ENCODE measurements at places on chromosomes 11 and 22. TPM values are rescaled to one million over a fixed set of nuclear protein-coding genes. Genes with fewer than 3 reads are reported as not detected.

Gene ENTHD1
- total RNA-seq: not detected

Gene HPX
- total RNA-seq: 0.27 TPM

Gene PISD
- 20.2 TPM for total RNA-seq

Gene DSCAML1
- 1.2 TPM for total RNA-seq

Gene TXN2
- total RNA-seq: 92.8 TPM

Gene NLRP14
- total RNA-seq: not detected

Gene MMP1
- 0.11 TPM for total RNA-seq

Gene DAGLA
- total RNA-seq: 3.3 TPM

Gene RAB39A
- total RNA-seq: 0.54 TPM

Gene C11orf42
- total RNA-seq: not detected

Gene TSKU
- 6.9 TPM for total RNA-seq

Gene TRPC6
- 0.78 TPM for total RNA-seq

Gene ALX4
- total RNA-seq: 0.05 TPM

Gene MAP6
- total RNA-seq: 7.2 TPM

Gene IGSF9B
- total RNA-seq: 85.3 TPM

Gene GALR3
- not detected for total RNA-seq

Gene CCDC134
- 2.9 TPM for total RNA-seq

Gene P2RY6
- total RNA-seq: 6.9 TPM

Gene MIOX
- total RNA-seq: not detected

Gene CTSF
- 57.6 TPM for total RNA-seq

Gene MS4A15
- not detected for total RNA-seq

Gene LRRC56
- total RNA-seq: 0.38 TPM

Gene MISFA
- 6.4 TPM for total RNA-seq

Gene OR51D1
- not detected for total RNA-seq

Gene PANX2
- total RNA-seq: 0.30 TPM

Gene TMEM218
- total RNA-seq: 8.7 TPM

Gene AIFM3
- 0.54 TPM for total RNA-seq

Gene PPME1
- 36.8 TPM for total RNA-seq

Gene OR51V1
- not detected for total RNA-seq

Gene NCAM1
- 472 TPM for total RNA-seq

Gene CD44
- 55.6 TPM for total RNA-seq

Gene THYN1
- 32.9 TPM for total RNA-seq

Gene SCGB1A1
- not detected for total RNA-seq

Gene PANX3
- not detected for total RNA-seq

Gene ZP1
- not detected for total RNA-seq

Gene NPTXR
- total RNA-seq: 23.5 TPM

Gene BIK
- not detected for total RNA-seq

Gene OR52H1
- not detected for total RNA-seq

Gene BAIAP2L2
- 0.24 TPM for total RNA-seq

Gene OVOL1
- total RNA-seq: not detected

Gene CHRM1
- not detected for total RNA-seq

Gene SCO2
- 2.4 TPM for total RNA-seq

Gene OTOG
- not detected for total RNA-seq

Gene C11orf87
- total RNA-seq: 0.03 TPM

Gene PRRG4
- 0.40 TPM for total RNA-seq

Gene EFCAB6
- 1.3 TPM for total RNA-seq

Gene TMEM191C
- total RNA-seq: 1.7 TPM

Gene HYOU1
- 90.7 TPM for total RNA-seq

Gene FAM227A
- total RNA-seq: 0.46 TPM

Gene TBX10
- total RNA-seq: not detected

Gene E2F8
- total RNA-seq: 4.5 TPM

Gene TENM4
- 3.4 TPM for total RNA-seq

Gene GP1BB
- 5.5 TPM for total RNA-seq

Gene NXPE1
- total RNA-seq: 0.11 TPM

Gene PKNOX2
- total RNA-seq: 7.1 TPM

Gene KCNK4
- not detected for total RNA-seq

Gene CEP126
- 1.5 TPM for total RNA-seq

All from cardiac septum (tissue), 1 donor.